IPS DF 19.7 (cell line): ENCODE measurements at places on chromosomes 2 and 18.

DNA sequence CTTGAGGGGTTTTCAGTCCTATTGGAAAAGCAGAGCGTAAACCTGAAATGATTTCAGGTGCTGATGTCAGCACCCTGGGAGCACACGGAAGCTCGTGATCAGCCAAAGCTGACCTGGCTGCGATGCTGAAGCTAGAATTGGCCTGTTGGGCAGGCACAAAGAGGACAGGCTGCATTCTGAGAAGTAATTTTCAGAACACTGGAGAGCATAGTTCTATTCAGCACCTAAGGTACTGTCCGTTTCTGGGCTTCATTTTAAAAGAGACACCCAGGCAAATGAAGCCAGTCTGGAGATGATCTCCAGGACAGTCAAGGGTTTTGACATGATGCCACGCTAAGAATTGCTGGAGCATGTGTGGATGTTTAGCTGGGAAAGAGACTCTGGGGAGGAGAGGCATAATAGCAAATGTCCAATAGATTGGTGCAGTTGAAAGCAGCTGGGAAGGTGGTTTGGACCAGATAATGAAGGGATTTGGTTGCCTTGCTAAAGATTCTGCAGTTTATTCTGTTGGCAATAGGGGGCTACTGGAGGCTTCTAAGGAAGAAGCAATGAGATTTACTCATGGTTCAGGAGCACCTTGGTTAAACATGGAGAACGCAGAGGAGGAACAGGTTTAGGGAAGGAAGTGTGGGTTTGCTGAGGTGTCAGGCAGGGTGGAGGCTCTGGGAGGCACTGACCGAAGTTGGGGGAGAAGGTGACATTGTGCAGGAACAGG is 86.6 kb downstream of the ACOXL start:
- no peak for DNase-seq

- no peak for DNase-seq
Measured at GRCh38 chr18:22257022-22257543, 87.7 kb downstream of the GATA6 start.

GRCh38 chr2:212142631-212143030 is 396.0 kb downstream of the ERBB4 start:
- DNase-seq, result no peak

DNA sequence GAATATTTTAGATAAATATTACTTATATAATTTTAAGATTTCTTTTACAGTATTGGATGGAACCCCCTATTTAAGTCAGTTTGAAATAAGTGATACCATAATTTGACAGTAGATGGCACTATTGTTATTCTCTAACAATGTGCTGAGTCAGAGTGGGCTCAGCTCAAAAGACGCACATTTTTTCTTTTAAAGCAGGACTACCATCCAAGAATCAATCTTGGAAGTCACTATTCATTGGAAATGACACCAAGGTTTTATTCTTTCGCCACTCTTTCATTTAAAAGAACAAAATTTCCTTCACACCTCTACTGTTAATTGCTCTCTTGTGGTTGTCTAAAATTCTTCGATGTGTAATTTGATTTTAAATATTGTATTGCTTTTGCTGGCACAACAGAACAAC is 32.6 kb upstream of the SPAG16 start:
- DNase-seq, result no peak

- DNase-seq, result no peak
Measured at GRCh38 chr2:191029280-191029950, 15.4 kb upstream of the STAT1 start.
